ENCODE measurements at places on chromosomes 1 and 21. TPM values are rescaled to one million over a fixed set of nuclear protein-coding genes. Genes with fewer than 3 reads are reported as not detected.

GRCh38 chr1:208343226-208343625 lies 99.0 kb upstream of the PLXNA2 start:
- no peak for DNase-seq

Gene AMIGO1
- total RNA-seq: 6.0 TPM

Gene KIF17
- 63.2 TPM for total RNA-seq

Gene MAP3K21
- total RNA-seq: 1.4 TPM

DNA sequence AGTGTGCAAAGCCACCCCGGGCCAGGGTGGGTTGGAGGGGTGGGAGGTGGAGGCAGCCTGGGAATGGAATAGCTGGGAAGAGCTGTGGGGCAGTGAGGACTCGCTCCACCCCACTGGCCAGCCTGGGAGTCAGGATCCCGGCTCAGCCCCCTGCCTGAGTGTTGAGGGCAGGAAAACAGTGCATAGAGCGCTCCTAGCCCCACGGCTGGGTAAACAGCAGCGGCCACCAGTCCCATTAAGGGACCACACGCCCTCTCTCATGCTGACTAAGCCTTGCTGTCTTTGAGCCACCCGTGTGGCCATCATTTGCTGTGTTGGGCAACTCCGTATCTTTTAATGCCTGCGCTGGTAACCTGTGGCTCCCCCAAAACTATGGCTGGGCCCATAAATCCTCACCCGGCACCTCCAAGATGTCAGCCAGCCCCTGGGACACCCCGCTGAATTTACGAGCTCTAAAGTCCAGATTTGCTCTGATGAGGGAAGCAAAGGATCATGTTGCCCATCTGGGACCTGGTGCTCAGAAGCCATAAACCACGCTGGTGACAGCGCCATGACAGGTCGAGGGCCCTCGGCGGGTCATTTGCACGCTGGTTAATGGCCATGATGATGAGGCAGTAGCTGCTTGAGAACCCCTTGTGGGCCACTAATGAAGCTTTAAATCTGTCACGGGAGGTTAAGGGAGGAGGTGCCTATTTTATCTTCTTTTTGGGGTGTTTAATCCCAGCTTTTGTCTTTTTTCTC lies 34.9 kb downstream of the SYF2 start:
- DNase-seq: no peak

DNA sequence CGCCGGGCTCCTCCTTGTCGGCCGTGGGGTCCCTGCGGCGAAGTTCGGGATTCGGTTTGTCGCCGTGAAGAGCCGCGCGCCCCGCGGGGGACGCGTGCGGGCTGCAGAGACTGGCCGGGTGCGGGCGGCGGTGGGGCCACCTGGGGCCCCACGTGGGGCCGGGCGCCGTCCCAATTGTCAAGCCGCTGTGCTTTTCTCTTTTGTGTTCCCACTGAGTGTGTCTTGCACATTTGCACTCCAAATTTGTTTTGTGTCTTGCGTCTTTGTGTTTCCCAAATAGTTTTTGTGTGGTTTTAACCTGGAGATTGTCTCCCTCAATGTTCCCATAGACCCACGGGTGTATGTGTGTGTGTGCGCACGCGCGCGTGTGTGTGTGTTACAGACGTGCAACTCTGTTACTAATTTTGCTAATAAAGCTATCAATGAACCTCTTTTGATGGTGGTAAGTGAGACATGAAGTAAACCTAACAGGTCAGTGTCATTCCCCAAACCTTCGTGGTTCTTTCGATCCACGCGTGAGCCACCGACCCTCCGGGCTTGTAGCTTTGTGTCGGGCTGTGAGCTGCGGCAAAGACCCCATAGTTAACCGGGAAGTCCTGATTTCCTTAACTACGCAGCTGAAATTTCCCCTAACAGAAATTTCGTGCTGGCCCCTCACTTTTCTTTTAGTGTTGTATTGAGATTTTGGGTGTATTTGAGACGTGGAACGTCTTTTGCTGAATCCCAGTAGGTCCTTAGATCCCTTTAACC lies 708 bp downstream of the PRDM2 start:
- peak; percentile 89 for DNase-seq

Gene CFAP107
- not detected for total RNA-seq

GRCh38 chr1:16149702-16150488 lies 6.0 kb downstream of the EPHA2 start:
- no peak for DNase-seq

DNA sequence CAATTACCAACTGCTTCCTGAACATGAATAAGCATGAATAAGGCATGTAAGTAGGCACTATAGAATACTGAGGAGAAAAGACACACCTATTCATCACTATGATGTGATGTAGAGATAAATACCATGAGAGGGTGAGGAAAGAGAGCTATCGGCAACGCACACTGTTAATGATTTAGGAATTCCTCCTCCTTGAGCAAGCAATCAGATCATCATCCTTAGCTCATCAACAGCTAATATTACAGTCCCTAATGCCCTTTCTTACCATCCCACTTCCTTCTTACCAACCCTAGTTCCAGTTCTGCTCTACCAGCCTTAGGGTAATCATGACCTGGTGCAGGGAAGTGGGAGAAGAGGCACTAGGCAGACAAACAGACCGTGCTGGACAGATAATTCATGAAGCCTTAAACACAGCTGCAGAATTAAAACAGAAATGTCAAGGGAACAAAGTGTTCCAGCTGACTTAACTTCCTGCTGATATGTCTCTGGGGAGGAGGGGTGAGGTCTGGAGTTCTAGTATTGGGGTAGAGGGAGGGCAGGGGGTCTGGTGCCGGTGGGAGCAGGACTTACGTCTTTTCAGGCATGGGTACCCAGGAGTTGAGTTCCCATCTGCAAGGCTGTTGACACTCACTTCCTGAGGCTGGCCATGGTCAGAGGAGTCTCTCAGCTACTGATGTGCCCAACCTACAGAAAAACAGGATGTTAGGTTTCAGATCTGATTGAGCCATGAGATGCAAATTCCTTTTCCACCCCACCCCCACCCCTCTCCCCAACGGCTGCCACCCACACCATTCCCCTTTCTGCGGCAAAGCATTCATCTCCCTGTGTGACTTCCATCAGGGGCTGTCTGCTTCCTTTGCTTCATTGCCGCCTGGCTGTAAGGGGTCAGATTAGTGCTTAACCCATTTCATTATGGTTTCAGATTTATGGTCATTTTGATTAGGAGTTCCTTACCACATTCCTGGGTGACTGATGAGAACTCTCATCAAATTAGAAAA lies 12.6 kb upstream of the RCSD1 start:
- peak; percentile 89 for DNase-seq

Gene DRAXIN
- 0.37 TPM for total RNA-seq

- DNase-seq: no peak
Observed at GRCh38 chr1:93021539-93022134, 57.4 kb upstream of the MTF2 start.

DNA sequence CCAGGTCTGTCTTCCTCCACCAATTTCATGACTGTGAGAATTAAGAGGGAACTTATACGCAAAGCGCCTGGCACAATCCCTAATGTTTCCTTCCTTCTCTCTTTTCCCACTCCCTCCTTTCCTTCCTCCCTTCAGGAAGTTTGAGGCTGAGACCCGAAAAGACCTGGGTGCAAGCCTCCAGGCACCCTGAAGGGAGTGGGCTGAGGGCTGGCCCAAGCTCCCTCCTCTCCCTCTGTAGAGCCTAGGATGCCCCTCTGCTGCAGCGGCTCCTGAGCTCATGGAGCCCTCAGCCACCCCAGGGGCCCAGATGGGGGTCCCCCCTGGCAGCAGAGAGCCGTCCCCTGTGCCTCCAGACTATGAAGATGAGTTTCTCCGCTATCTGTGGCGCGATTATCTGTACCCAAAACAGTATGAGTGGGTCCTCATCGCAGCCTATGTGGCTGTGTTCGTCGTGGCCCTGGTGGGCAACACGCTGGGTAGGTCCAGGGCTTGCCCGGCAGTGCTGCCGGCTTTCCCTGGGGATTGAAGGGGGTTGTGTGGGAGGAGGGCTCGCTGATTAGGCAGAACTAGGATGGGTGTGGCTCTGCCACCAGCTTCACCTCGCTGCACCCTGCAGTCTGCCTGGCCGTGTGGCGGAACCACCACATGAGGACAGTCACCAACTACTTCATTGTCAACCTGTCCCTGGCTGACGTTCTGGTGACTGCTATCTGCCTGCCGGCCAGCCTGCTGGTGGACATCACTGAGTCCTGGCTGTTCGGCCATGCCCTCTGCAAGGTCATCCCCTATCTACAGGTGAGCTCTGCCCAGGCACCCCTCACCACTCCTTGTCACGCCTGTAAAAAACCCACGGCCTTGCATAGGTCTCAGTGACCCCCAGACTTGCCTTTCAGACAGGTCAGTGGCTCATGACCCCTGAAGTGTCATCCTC lies 1.7 kb downstream of the HCRTR1 start:
- no peak for DNase-seq

DNA sequence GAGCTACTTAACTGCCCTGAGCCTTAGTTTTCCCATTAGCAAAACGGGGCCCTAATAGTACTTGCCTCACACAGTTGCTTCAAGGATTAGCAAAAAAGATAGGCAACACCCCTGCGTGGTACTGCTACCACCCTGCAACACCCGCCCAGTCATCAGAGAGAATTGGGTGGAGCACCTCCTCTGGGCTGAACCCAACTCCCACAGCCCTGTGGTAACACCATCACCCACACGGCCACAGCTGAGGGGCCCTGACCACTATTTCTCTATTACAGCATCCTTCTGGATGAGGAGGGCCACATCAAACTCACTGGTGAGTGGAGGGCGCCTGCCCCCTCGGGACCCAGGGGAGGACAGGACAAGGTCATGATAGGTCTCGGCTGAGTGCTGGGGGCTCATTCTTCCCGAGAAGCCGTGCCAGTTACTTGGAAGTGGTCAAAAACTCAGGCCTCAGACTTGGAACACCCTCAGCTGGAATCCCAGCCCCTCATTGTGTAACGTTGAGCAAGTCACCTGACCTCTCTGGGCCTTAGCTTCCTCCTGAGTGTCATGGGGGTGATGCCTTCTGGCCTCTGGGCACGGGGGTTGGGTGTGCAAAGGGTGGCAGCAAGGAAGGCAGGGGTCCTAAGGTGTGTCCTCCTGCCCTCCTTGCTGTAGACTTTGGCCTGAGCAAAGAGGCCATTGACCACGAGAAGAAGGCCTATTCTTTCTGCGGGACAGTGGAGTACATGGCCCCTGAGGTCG lies 24.6 kb downstream of the RPS6KA1 start:
- DNase-seq: no peak

DNA sequence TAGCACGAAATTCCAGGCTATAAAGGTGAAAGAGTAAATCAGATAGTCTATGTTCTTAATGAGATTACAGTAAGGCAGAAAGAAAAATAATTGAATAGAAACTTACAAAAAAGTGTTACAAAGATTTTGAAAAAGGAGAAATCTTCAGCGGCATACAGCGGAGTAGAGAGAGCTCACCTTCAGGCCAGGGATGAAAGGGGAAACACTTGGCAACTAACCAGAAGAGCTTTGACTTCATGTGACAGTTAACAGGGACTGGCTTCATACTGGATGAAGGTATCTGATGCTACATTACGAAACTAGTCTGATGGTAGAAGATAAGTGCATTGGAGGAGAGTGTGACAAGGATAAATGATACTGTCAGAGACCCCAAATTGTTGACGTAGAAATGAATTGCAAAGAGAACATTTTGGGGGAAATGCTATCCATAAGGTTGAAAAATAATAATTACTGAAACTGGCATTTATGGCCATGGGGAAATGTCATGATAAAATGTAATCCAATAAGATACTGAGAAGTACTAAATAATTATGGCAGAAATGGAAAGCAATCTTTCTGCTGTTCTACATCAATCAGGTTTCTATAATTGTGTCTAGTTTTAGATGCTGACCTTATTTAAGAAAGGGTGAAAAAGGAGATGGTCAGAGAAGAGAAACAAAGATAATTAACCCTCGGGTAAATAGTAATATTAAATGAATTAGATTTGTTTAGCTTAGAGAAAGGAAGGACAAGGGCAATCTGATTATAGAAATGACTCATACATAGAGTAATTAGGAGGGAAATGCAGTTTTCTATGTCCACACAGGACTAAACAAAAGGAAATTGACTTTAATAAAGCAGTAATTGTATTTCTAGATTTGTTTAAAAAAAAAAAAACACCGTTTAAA lies 808.7 kb downstream of the NCAM2 start:
- DNase-seq: no peak

Gene KCNK1
- 2.0 TPM for total RNA-seq

DNA sequence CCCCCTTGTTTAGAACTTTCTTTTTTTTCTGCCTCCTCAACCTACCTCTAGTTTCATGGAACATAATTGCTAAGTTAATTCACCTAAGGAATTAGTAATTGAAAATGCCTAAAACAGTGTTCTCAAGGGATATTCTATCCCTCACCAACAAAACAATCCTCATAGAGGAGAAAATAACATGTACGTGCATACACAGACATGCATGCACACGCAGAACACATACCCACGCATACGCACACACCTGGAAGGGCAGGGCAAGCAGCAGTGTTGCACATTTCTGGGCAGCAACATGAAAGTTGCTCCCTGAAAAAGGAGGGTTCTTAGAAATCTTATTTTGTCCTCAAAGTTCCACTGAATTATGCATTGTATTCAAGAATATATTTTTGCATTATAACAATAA lies 76.6 kb downstream of the HHAT start:
- DNase-seq: no peak

Gene EDN2
- not detected for total RNA-seq

GRCh38 chr1:39363267-39363666 lies 128.2 kb upstream of the BMP8A start:
- DNase-seq: no peak

Gene MATN1
- total RNA-seq: not detected

GRCh38 chr1:212614453-212615200 lies 6.1 kb downstream of the ATF3 start:
- DNase-seq: no peak

Gene LYPD8
- total RNA-seq: not detected

Gene PRXL2B
- 28.6 TPM for total RNA-seq

Gene FHAD1
- total RNA-seq: not detected

GRCh38 chr1:202692959-202693555 lies 17.2 kb downstream of the SYT2 start:
- DNase-seq: peak; percentile 74

- DNase-seq: no peak
Observed at GRCh38 chr1:226681652-226682493, 57.2 kb downstream of the ITPKB start.

Gene RPTN
- total RNA-seq: not detected

DNA sequence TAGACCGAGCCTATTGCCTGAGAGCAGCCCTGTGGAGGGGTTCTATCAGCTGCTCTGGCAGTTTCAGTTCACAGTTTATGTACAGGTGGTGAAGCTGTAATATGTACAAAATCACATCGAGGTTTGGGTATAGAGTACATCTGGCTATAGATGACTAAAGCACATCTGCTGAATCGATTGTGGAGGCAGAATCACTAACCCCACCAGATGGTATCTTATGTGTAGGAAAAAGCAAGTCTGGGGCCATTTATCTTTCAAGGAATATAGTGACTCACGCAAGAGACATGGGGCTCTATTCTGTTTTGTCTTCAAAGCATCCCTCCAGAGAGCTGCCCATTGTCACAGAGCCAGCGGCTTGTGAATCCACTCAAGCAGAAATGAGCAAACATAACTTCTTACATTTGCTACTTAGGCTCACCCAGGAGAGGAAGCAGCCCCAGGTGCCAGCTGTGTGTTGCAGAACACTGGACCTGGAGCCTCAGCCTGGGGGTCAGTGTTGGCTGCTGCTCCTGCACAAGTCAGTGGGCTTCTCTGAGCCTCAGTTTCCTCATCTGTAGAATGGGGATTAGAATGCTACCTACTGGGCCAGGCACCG lies 21.3 kb downstream of the MIIP start:
- DNase-seq: no peak

- DNase-seq: no peak
Observed at GRCh38 chr1:245213066-245213831, 58.5 kb downstream of the KIF26B start.

Gene RIPK4
- not detected for total RNA-seq

GRCh38 chr1:59625384-59625783 lies 189.4 kb upstream of the HOOK1 start:
- DNase-seq: no peak

- DNase-seq: no peak
Observed at GRCh38 chr1:199269241-199269640, 630.4 kb downstream of the PTPRC start.
